ENCODE measurements at places on chromosomes 13 and 19.

DNA sequence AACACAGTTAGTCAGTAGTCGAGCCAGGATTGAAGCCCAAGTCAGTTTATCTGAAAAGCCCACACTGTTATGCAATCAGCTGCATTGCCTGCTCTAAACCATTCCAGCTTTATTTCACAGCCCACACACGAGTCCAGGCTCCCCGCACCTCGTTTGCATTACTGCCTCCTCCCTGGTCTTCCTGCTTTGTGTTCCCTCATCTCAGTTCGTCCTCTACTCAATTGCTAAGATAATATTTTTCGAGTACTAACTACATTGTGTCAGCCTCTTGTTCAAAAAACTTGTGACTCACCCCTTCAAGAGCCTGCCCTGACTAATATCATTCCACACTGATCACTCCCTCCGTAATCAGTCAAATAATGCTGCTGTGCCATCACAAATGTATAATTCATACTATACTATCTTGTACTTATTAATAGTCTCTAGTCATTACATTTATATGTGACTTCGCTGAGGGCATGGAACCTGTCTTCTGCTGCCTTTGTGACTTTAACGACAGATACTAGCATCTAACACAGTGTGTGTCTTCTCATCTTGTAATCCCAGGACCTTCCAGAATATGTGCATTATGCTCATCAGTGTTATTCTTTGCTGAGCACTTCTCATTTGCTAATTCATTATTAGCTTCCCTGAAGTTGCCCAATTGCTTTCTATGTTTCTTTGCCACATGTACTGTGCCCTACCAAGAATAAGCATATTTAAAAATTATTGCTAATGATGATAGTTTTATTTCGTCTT, 26.2 kb upstream of the WDFY2 start:
- DNase-seq, result no peak

DNA sequence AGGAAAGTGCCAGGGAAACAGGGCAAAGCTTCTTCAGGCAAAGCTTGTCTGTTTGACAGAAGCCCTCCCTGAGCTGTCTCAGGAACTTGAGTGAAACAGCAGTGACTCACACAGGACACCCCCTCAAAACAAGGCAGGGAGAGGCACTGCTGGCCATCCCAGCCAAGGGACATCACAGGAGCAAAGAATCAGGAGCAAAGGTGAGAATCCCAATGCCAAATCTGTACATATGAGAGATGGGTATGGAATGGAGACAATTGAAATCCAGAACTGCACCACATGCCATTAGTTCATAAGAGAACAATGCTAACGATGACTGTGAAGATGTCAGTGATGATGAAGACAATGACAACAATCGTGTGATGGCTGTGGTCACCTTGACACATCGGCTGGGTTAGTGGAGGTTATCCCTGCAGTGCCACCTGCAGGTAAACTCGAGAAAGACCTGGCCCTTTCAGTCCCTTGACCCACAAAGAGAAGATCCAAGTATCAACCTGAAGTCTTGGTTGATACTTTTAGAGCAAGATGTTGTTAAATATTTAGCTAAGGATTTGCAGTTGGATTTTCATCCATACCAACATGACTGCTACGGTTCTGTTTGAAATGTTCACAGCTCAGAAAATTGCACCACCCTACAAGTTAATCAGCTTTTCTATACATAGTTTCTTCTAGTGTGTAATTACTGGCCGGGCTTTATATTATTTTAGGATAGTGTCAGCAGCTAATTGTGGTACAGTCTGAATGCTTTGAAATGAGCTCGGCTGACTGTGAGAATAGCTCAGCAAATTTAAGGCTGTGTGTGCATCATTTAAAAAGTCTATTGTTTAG, 42.0 kb upstream of the IPO5 start:
- DNase-seq, result no peak

- no peak for DNase-seq
Observed at GRCh38 chr19:30174791-30175190, 197.4 kb upstream of the ZNF536 start.

DNA sequence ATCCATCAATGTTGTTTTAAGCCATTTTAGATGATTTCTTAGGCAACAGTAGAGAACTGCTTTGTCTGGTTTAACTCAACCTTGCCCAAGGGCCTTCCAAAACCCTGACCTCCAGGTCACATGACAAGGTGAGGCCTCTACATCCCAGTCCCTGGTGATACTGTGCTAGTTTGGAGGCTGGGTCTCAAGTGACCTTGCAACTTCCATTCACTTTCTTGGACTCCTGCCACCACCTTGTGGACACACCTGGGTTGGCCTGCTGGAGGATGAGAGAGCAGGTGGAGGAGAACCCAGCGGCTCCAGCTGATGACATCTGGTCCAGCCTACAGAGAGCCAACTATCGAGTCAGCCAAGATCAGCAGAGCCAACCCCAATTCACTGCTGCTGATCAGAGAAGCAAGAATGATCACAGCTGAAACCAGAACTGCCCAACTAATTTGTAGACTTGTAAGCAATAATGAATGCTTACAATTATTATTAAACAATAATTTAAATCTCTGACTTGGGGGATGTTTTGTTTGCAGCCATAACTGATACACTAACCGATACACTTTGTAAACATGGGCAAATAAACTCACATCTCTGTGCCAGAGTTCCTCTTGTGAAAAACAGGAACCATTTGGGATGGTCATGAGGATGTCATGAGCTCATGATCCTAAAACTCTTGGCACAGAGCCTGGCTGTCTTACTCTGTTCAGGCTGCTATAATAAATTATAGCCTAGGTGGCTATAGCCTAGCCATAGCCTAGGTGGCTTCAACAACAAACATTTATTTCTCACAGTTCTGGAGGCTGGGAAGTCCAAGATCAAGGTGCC, 11.5 kb downstream of the FAM187B start:
- peak; percentile 66 for DNase-seq

DNA sequence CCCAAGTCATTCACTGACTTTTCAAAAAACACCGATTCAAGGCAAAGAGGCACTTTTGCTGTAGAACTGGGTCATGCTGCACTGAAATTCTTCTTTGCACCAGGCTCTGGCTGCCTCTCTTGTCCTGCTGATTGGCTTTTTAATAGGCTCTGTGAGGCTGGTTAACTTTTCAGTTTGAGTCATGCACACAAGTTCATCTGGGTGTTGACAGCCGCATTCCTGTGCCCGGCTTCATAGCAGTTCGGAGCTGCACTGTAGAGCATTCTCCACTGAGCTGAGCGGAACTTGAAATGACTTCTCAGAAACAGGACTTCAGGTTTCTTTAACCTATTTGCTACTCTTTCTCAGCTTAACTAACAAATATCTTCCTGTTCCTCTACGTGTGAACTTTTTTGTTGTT, 978.3 kb downstream of the UQCRFS1 start:
- DNase-seq, result peak; percentile 1

- DNase-seq, result no peak
Observed at GRCh38 chr13:52846567-52847321, 1.7 kb downstream of the PCDH8 start.

GRCh38 chr19:44202470-44202869, 9.9 kb upstream of the ZNF227 start:
- DNase-seq, result no peak

DNA sequence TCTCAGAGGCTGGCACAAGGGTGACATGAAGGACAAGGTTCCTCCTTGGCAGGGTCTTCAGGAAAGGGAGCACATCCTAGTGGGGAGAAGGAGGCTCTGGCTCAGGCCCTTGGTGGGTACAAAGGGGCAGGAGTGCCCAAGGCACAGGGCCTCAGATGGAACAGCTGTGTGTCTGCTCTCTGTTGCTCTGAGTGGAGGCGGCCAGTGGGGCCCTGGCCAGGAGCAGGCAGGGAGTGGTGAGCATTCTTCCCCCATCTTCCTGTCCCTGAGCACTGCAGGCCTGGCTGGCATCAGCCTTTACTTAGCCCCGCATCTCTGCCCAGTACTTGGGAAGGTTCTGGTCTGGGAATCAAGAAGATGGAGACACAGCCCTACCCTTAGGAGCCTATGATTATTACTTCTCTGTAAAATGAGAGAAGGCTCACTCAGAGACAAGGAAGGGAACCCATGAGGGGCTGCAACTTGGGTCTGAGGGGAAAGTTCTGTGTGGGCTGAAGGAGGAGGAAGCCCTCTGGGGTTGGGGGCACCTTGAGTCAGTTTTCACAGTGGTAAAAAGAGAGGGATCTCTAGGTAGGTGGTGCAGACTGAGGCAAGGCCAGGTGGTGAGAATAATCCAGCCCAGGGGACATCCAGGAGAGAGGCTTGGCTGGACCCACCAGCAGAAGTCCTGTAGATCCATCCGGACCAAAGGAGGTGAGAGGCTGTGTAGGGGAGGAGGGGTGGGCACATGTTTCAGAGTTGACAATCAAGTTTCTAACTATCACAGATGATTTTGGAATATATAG, 173.5 kb downstream of the TSHZ3 start:
- no peak for DNase-seq

- no peak for DNase-seq
Observed at GRCh38 chr13:40023595-40024203, 368.2 kb downstream of the COG6 start.

DNA sequence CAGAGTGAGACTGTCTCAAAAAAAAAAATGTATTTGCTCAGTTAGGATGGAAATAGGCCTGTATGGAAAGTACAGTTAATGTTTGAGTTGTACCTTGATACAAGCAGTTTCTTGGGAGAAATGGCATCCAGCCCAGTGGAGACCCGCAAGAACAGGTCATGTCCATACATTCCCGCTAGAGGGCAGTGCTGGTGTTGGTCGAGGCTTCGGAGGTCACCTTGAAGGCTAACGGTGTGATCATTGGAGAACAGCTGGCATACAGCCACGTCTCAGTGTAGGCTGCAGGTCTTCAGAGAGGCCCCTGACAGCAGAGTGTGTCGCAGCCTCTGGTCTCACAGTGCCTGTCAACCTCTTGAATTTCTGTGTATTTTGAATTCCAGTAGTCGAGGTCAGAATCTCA, 7.5 kb downstream of the ZNF610 start:
- DNase-seq, result peak; percentile 35

DNA sequence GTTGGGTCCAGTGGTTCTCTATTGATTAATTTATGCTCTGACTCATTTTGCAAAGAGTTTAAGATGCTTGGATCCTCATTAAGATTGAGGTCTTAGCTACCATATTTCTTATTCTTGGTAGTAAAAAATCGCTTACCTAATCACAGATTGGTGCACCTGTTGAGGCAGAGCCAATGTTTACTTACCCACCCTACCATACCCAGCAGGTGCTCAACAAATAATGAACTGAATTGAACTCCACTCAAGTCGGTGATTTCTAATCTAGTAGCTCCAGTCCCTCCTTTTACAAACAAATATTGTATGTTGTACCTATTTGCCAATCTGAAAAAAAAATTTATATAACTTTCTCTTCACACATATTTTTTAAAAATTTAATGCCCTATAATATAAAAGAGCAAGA, 361.0 kb downstream of the FGF14 start:
- no peak for DNase-seq

DNA sequence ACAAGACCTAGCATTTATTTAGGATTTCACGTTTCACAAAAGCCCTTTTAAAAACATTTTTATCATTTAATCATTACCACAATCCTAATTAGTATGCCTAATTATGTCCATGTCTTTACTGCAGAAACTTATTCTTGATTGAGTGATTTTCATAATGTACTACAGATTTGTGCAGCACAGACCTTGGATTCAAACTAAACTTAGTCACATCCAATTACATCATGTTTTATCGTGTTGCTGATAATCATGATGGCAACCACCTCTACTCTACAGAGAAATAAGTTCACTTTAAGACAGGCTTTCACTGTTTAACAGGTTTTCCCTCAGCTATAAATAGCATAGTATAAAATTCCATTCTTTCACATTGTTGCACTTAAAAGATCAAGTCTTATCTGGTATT, 240.9 kb upstream of the RFC3 start:
- DNase-seq, result no peak

GRCh38 chr19:10624585-10624984, 768 bp upstream of the SLC44A2 start:
- DNase-seq, result no peak

- no peak for DNase-seq
Observed at GRCh38 chr13:93368718-93369117, 142.1 kb downstream of the GPC6 start.

- DNase-seq, result peak; percentile 79
Observed at GRCh38 chr19:48513289-48514122, 1.9 kb upstream of the LMTK3 start.

DNA sequence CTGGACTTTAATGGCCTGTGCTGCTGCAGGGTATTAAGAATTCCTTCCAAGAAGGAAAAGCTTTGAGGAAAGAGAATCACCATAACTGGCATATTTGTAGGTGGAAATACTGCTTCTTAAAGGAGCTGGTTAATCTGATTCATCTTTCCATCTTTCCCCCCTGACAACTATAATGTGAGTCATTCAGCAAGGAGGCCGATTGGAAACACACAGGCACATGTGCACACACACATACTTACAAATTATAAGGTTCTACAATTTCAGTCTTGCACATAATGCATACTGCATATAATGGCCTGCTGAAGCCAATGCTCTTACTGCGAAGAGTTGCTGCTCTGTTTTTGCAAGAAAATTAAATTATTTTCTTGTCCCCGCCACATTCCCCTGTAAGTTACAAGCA, 78.8 kb upstream of the TPP2 start:
- DNase-seq, result no peak

DNA sequence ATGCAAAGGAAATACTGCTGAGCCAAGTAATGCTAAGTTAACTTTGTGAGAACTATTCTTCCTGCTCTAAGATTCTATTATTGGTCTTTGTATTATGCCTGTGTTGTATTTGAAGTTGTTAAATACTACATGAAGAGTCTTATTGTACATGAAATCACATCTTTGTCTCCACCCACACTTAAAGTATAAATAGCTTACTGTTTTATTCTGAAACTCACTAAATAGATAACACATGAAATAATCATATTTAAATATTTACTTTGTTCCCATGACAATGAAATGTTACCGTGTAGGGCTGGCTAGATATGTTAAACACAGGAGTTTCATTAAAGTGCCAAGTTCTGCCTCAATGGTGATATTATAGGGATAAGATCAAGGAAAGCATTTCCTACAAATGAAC, 562.1 kb upstream of the ATXN8OS start:
- no peak for DNase-seq

GRCh38 chr19:35399948-35400772, 29.3 kb downstream of the GPR42 start:
- no peak for DNase-seq

GRCh38 chr19:17996826-17997316, 11.1 kb upstream of the ARRDC2 start:
- peak; percentile 76 for DNase-seq

GRCh38 chr13:96958286-96958891, 35.9 kb downstream of the OXGR1 start:
- peak; percentile 13 for DNase-seq

- peak; percentile 92 for DNase-seq
Observed at GRCh38 chr19:2427429-2428320, at the start of gene TIMM13. Gene TIMM13 (minus strand): TSS chr19:2427586. CDS start chr19:2427533, 53 bp downstream.

DNA sequence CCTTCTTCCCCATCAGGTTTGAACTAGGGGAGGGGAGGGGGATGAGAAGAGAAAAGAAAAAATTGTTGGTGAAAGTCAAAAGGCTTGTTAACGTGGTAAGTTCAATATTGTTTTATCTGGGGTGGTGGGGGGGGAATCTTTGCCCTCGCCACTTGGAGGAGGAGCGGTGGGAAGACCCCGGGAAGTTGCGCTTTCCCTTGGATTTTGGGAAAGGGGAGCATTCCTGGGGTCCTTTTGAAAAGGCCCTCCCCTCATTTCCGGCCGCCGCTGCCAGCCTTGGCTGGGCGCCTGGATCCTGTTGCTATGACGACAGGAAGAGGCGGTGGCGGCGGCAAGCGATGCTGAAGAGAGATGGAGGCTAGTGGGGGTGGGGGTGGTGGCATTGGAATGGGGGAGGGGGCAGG, 4.6 kb upstream of the CACNG8 start:
- DNase-seq, result no peak

All from T47D (cell line).